PC-9 (cell line): ENCODE measurements at places on chromosomes 6 and 20.

GRCh38 chr20:40046703-40047102, 642.3 kb downstream of the MAFB start:
- DNase-seq, result no peak

DNA sequence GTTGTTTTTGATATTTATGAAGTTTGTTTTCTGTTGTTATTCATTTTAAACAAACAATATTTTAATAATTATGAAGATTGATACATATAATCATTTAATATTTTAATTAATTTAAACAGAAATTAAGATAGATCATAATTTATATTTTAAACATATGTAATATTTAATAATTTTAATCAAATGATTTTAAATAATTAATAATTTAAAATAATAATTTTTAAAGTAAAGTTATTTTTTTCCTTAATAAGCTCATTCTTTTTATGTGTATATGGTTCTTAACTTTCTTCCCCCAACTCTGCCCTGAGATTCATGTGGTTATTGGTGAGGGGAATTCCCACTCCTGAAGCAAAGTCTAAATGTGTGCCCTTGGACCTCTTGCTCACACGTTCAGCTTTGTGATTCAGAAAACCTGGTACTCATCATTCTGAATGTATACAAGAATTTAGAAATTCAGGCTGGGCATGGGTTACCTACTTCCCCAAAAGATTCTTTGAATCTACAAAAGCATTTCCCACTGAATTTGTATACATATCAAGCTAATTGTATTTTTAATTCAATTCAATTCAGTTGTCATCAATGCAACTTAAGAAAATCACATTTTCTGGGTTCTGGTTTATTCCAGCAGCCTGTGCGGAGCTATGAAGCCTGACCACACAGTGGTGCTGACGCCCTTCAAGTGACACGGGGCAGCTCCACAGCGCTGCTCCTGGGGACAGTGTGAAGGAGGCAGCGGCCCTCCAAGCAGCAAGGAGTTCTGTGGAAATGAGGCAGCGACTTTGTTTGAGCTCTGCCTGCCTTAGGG, 168.9 kb upstream of the UST start:
- peak; percentile 56 for DNase-seq

- DNase-seq, result no peak
Observed at GRCh38 chr6:130296854-130297253, 69.0 kb upstream of the TMEM200A start.

DNA sequence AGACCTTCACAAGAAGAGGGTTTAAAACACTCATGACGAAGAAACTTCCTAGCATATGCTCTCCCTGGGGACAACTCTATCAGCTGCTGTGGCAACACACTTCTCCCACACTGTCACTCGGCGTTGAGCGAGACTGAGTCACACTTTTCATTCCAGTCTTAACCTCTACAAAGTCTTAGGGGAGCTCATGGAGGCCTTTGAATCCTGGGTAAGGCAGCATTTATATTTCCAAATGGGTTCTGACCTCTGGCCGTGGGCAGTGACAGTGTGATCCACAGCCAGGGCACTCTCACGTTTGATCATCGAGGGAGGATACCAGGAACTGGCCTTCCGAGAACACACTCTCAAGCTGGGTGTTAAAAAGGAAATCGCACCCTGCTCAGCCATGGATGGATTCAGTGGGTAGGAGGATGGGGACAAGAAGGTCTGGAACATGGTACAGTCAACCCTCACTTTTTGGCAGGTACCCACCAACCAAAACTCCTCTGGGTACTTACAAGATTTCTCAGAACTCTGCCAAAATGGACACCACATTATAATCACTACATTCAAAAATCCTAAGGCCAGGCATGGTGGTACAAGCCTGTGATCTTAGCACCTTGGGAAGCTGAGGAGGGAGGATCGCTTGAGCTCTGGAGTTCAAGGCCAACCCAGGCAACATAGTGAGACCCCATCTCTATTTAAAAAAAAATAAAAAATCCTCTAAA, 19.6 kb downstream of the RRBP1 start:
- no peak for DNase-seq

DNA sequence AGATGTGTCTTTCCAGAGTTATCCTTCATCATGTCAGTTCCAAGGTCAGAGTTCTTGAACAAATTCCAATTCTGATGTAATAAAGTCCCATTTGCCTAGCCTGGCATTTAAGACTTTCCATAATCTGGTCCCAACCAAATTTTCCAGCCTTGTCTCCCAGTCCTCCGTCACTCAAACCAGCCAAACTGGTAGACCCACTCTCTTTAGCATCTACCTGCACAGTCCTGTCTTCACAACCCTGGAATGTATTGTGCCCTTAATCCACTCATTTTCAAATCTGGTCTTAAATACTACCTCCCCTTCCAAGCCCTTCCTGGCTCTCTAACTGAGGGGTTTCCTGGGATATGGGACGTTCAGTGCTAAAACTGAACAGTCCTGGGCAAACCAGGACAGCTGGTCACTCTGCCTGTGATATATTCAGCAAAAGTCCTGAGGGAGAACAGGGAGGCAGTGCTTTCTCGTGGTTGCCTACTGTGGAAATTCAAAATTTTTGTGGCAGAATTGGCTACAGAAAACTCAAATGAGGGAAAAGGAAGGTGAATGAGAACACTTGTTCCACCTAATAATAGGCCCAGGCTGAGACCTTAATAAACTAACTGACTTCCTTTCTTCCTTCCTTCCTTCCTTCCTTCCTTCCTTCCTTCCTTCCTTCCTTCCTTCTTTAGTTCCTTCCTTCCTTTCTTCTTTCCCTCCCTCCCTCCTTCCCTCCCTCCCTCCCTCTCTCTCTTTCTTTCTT, 10.8 kb upstream of the AKAP7 start:
- DNase-seq, result no peak

DNA sequence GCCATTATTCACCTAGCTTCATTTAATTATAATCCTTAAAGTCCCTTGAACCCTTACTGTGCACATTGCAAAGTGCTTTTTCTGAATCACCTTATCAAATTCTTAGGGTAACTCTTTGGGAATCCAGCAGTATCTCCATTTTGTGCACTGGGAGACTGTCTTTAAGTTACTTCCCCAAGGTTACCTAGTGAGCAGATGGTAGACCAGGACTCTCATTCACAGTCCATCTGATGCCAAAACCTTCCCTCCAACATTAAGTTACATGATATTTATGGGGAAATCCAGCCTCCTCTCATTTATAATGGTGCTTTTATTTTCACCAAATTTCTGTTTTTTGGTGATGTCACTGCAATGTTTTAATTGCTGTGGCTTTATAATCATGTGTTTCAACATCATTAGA, 75.7 kb downstream of the NCOA7 start:
- DNase-seq, result no peak
